Smooth muscle cell of bladder (primary cell): ENCODE measurements at places on chromosomes 4 and X. TPM values are rescaled to one million over a fixed set of nuclear protein-coding genes. Genes with fewer than 3 reads are reported as not detected.

The NLGN3 gene
- total RNA-seq, result under 0.01 and 0.18 TPM in 2 replicates

The ATP8A1 gene
- 0.85 and 1.6 TPM in 2 replicates for total RNA-seq

The SLC9B1 gene
- total RNA-seq, result 0.83 and 1.6 TPM in 2 replicates

The GYPB gene
- not detected in 2 replicates for total RNA-seq

The MAML3 gene
- total RNA-seq, result 0.28 and 0.37 TPM in 2 replicates

The HELQ gene
- 14.6 and 19.3 TPM in 2 replicates for total RNA-seq

The STARD8 gene
- total RNA-seq, result 0.43 and 1.3 TPM in 2 replicates

The IL3RA gene
- 0.09 TPM in 1 of 2 replicates, not detected in the other for total RNA-seq

The LGI2 gene
- total RNA-seq, result under 0.01 TPM in 1 of 2 replicates, not detected in the other

The TMSB15C gene
- total RNA-seq, result 3.3 and 3.4 TPM in 2 replicates

The MAGEB10 gene
- not detected in 2 replicates for total RNA-seq

The TLR3 gene
- total RNA-seq, result 2.0 and 2.7 TPM in 2 replicates

The BST1 gene
- total RNA-seq, result 19.9 and 21.2 TPM in 2 replicates

The ZFX gene
- 52.5 and 60.6 TPM in 2 replicates for total RNA-seq

The CTAG2 gene
- not detected in 2 replicates for total RNA-seq

The TCEAL5 gene
- total RNA-seq, result not detected in 2 replicates

The VEGFC gene
- 19.3 and 24.1 TPM in 2 replicates for total RNA-seq

The MND1 gene
- total RNA-seq, result 3.1 TPM in 2 replicates

The GABRE gene
- total RNA-seq, result 34.1 and 58.4 TPM in 2 replicates

The NWD2 gene
- total RNA-seq, result not detected in 2 replicates

The GAGE12E gene
- not detected in 2 replicates for total RNA-seq

The PCDH18 gene
- total RNA-seq, result 70.4 and 100 TPM in 2 replicates

The VCX gene
- total RNA-seq, result not detected in 2 replicates

The MAP7D2 gene
- under 0.01 and 0.09 TPM in 2 replicates for total RNA-seq

The XAGE3 gene
- not detected in 2 replicates for total RNA-seq

The TRIM61 gene
- total RNA-seq, result 2.1 and 2.6 TPM in 2 replicates

The CLDN34 gene
- not detected in 2 replicates for total RNA-seq

The NSUN7 gene
- under 0.01 TPM in 1 of 2 replicates, not detected in the other for total RNA-seq

The FATE1 gene
- 0.09 TPM in 1 of 2 replicates, not detected in the other for total RNA-seq

The PHOX2B gene
- total RNA-seq, result not detected in 2 replicates
